ENCODE measurements at places on chromosomes 4 and X.

DNA sequence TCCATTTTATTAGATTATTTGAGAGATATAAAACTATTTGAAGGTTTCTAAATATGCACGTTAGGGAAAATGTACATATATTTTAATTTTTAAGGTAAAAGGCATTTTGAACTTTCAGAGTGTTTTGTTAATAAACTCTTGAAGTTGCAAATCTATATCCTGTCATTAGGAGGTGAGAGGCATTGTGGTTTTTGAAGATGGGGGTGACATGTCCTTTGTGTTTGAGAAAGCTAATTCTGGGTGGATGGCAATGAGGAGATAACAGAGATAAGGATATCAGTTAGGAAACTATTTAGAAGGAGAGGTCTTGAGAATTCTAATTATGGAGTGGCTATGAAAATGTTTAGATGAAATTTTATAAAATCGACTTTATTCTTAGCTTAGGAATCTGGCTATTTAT is 6.1 kb downstream of the STIM2 start:
- no peak for ATAC-seq

DNA sequence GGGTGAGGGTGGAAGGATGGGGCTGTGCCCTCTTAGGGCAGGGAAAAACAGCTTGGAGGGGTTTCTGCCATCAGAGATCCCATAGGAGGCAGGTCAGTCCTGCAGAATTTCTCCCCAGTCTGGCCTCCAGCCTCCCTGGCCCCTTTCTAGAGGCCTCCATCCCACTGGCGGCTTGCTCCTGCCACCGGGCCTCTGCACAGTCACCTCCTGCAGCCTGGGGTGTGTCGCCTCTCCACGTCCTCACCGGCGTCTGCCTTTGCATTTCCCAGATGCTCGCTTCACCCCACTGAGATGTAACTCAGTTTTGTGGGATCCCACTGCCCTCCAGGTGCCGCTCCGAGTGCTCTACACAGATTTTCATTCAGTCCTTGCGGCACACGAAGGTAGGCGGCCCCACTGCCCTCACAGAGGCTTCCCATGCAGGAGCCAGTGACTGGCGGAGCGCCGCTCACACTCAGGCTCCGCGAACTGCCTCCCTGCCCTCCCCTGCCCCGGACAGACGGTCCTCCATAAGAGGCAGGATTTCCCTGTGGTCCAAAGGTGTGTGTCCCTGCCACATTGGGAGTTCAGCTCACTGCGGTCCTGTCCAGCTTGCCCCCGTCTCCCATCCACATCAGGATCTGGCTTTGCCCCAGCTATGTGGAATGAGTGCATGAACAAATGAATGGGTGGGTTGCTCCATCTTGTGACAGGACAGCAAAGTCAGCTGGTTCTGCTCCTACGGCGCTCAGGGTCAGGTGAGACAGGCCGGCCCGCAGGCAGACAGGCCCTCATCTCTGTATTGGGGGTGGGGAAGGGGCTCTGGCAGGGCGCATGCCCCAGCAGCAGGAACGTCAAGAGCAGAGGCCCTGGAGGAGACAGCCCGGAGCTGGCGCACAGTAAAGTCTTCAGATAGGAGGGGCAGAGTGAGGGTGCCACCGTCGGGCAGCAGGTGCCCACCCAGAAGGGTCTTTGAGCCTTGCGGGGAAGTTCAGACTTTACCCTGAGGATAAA is 2.7 kb upstream of the TMEM271 start:
- no peak for ATAC-seq

- ATAC-seq, result no peak
Measured at GRCh38 chrX:40411340-40412111, 169.2 kb upstream of the ATP6AP2 start.

DNA sequence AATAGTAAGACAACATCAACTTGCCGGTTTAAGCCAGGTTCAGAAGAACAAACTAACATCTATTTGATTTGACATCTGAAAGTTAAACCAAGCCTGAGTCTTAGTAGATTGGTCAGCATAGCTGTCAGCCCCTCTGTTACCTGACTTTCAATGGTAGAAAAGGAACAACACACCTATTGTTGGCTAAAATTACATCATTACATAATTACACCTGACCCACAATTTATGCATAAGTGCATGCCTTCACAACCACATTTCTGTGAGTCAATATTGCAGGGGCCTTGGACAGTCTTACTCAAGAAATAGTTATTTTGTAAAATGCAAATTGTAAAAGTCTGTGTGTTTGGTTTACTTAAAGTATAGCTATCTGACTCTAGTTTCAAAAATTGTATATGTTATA is 36.2 kb downstream of the EGFL6 start:
- ATAC-seq, result no peak

- ATAC-seq, result peak; percentile 40
Measured at GRCh38 chr4:118351851-118352827, 664 bp downstream of the PRSS12 start.

GRCh38 chrX:78075787-78076389 is 28.2 kb upstream of the PGK1 start:
- ATAC-seq, result no peak

DNA sequence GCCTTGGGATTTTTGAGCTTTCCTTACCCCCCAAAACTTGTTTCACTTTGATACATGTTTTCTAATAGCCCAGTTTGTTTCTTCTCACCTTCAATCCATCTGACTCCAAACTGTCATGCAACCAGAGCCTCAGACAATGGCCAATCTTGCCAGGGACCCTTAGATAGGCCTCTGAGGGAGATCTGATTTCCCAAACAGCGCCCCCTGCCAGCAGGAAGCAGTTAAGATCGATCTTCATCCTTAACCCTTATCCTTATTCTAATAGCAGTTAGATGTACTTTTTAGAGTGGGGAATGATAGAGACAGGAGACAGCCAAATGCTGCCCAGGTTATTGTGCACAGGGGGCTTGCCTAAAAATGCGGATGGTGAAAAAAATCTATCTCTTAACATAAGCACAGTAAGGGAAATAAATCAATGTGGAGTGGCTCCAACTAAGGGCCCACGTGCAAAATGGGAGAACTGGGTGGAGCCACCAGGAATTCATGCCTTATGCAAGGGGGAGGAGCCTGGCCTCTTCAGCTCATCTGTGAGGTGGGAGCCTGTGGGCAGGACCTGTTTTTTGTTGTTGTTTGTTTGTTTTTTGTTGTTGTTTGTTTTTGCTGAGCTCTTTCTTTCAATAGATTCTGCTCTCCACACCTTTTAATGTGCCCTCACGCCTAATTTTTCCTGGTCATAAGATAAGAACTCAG is 833.6 kb upstream of the AGA start:
- no peak for ATAC-seq

- no peak for ATAC-seq
Measured at GRCh38 chr4:71469541-71469940, 130.7 kb downstream of the SLC4A4 start.

GRCh38 chr4:40316333-40316781 is 18.8 kb upstream of the CHRNA9 start:
- peak; percentile 47 for ATAC-seq

- ATAC-seq, result no peak
Measured at GRCh38 chrX:77118686-77119085, 328.5 kb upstream of the FGF16 start.

DNA sequence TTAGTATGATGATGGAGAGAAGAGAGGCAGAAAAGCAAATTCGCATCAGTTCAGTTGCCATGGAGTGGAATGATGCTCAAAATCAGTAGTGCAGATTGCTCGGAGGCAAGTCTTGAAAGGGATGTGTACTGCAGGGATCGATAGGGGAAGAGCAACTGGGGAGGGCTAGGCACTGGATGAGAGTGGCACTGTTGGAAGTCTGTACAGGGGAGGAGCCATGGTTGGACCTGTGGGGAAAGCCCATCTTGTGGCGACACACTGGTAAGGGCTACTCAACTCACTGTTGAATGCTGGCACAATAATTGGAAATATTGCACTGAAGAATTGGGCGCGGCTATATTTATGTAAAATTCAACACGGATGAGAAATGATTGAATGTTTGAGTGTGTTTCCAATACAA is 1.2 kb downstream of the RAB9B start:
- ATAC-seq, result no peak

DNA sequence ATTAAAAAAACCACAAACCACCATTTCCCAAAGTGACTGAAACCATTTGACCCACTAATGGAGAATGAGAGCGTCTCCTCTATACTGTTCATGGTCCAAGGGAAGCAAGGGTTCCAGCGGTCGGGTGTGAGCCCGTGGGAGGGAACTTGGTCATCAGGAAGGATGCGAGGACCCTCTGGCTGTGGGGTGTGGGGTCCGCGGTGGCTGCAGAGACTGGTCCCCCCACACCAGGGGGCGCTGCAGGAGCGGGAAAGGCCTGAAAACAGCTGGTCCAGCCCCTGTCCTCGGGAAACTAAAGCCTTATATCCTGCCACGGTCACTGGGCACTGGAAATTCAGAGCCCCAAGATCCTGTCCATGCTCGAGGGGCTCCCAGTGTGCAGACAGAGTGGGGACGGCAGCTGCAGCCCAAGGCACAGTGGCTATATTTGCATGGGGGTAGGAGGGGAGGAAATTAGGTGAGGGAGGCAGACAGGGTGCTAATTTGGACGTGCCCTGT is 4.3 kb downstream of the BLOC1S4 start:
- peak; percentile 44 for ATAC-seq

DNA sequence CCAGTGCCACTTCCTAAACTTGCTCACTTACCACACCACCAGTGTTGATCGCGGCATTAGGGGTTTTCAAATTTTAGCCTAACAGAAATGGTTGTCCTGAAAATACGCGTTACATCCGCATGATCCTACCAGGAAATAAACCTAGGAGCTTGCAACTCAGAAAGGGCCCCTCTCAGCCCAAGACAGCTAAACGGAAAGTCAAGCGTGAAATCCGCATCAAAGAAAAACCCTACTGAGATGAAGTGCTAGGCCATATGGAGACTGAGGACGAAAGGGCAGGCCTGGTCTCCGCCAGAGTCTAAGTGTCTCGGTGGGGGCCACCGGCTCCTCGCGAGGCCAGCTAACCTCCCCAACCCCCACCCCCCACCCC is 626 bp downstream of the YTHDC1 start:
- peak; percentile 29 for ATAC-seq

DNA sequence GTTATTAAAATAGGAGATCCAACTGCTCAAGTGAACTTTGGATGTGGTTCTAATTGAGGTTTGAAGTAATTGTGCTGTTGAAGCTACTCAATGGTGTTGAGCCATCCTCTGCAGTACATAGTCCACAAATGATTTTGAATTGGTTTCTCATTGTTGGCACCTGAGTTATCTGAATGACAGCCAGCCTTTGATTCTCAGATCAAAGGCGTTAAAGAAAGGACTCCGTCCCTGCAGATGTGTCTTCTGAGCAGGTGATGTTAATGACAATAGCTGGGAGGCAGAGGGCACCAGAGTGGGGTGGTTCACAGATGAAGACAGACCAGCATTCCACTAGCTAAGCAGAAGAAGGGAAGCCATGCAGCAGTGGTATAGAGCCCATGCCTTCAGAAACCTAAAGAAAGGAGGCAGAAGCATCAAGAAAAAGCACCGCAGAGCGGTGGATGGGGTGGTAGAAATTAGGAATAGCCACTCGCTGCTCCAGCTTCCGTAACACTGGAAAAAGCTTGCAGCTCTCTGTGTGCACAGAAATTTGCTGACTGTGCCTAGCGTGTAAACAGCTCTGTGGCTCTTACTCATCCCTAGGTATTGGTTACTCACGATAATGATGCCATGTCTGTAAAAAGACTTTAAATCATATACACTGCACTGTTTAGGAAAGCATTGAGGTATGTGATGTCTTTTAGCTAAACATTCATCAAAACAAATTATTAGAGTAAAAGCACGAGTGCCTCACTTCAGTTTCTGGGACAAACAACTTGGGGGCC is 79.2 kb upstream of the CLCN4 start:
- no peak for ATAC-seq

DNA sequence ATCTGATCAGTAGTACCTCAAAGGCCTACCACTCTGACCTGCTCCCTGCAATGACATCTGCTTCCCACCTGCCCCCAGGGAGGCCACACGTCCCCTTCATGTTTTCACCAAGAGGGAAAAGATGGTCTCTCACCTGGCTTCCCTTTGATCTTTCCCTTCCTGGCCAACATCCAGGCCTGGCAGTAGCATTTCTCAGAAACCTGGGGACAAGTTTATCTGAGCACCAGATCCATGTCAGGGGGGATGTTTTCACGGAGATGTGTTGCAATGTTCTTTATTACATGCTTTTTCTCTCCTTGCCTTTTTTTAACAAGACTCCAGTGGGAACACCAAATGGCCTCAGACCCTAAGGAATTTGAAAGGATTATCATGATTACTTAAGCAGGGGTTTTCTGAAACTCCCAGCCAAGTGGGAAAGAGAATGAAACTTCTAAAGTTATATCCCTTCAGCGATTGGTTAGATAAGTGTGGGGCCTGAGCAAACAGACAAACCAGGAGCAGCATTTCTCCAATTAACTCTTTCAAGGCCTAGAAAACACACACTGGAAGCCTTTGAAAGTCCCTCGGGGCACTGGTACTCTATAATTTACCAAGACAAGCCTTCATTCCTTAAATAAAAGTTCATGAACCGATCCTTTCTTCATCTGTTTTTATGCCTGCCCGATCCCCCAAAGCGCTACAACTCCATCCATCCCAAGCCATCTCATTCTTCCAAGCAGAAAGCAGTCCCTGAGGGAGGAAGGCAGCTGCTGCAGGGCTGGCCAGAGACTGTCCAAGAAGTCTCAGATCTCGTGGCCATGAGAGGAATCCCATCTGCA is 94.1 kb downstream of the BCOR start:
- no peak for ATAC-seq

GRCh38 chr4:107721436-107722100 is 1.5 kb upstream of the PAPSS1 start:
- no peak for ATAC-seq

GRCh38 chr4:94933799-94934198 is 176.0 kb downstream of the BMPR1B start:
- ATAC-seq, result no peak

DNA sequence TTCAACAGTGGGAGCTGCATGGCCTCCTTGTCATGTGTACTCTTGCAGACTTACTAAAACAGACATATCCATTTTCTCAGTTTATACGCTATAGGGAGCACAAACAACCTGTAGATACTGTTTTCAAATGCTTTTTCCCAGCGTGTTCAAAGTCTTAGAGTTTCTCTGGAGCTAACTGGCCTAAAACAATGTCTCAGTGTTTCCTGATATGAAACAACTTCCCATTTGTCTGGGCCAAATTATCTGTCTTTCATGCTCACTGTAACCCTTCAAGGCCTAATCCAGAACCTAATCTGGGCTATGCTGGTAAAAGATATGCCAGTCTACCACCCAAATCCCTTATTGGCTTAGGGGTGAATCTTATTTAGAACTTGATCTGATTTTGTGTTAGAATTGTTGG is 38.8 kb downstream of the RAB40A start:
- no peak for ATAC-seq

- ATAC-seq, result peak; percentile 51
Measured at GRCh38 chrX:154013614-154014360, 5.9 kb downstream of the IRAK1 start.

Measured in gastroesophageal sphincter (tissue), 4 donors.